ENCODE measurements at places on chromosomes 11 and 22.

- DNase-seq: no peak
Measured at GRCh38 chr11:123665306-123665705, 10.9 kb upstream of the SCN3B start.

DNA sequence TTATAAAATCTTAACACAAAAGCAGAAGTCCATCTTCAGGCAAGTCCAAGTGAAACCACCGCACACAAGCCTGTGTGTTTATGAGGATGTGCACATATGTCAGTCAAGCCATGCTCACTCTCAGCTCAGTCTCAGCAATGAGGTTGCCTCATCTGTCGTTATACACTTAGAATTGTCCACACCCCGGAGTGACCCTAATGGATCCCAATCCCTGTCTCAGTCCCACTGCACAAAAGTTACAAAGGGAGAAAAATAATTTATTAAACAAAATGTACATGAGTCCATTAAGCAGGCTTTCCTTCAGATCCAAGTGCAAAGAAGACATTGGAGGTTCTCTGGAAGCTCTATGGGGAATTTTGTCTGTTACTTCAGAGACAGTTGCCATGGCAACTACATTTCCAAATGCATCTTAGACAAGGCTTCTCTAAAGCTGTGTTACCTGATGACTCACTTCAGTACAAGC lies 24.4 kb downstream of the OR8B12 start:
- DNase-seq: no peak

GRCh38 chr11:127972816-127973215 lies 614.5 kb downstream of the ETS1 start:
- no peak for DNase-seq

- DNase-seq: no peak
Measured at GRCh38 chr11:129251067-129251466, 58.9 kb upstream of the ARHGAP32 start.

DNA sequence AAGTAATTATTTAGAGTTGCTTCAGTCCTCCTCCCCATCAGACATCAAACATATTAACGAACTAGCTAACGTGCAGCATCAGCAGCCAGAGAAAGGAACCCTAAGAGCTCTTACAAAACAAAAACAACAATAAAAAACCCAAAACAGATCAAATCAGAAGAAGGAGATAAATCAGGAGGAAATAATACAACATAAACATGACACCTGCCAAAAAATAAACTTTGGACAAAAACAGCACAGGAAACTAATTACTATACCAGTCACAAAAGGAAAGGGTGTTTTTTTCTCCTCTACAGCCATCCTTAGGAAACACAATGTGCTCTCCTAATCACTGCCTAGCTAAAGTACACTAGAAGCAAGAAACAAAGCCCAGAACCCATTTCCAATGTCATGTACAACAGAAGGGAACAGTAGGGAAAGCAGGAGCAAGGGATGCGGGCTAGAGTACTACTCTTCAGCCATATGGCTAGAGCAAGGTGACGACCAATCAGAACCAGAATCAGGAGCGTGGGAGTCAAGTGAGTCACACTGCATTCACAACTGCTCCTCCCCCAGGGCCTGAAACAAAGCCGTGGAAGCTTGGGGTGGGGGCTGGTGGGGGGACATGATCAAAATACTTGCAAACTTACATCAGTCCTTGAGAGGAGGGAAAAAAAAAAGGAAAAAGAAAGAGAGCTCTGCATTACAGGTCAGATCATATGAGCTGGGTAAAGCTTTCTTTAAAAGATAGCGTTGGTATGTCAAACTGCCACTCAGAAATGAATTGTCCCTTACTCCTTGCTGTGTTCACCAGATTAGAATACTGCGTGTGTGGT lies 60.4 kb downstream of the LARGE2 start:
- peak; percentile 18 for DNase-seq

DNA sequence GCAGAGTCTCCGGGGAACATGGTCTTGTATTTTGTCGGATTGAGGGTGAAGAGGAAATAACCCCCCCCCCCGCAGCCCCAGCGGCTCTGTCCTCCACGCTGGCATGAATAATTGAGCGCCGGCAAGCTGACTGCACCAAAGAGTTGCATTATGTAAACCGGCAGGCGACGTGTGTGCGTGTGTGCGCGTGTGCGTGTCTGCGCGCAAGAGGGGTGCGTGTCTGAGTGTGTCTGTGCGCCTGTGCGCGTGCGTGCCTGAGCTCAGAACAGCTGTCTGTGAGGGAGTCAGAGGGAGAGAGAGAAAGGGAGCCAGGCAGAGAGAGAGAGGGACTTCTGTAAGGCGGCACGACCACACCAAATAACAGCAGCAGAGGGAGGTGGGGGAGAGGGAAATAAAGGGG lies 94.4 kb downstream of the SCN3B start:
- peak; percentile 59 for DNase-seq

DNA sequence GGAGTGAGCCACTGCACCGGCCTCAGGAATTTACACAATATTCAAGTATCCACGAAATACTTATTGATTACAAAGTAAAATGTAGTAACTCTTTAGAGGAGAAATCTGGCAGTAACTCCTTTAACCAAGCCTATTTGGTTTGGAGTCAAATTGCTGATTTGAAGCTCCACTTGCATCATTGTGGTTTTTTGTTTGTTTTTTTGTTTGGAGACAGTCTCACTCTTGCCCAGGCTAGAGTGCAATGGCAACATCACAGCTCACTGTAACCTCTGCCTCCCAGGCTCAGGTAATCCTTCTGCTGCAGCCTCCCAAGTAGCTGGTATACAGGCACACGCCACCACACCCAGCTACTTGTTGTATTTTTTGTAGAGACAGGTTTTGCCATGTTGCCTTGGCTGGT lies 6.4 kb upstream of the QSER1 start:
- no peak for DNase-seq

GRCh38 chr11:10878408-10879214 lies 20.8 kb upstream of the ZBED5 start:
- DNase-seq: no peak

DNA sequence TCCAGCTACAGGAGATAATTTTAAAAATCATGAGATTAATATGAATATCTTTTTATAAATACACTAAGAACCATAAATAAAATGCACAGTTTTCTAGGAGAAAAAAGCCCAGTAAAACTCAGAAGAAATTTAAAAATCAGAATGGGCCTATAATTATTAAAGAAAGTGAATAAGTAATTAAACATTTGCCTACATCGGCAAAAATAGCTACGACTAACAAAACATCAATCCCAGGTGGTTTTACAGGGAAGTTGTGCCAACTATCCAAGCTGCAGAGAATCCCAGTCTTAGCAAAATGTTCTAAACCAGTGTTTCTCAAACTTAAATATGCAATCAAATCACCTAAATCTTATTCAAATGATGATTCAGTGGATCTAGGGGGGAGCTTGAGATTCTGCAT lies 180.0 kb downstream of the TRIM29 start:
- no peak for DNase-seq

- no peak for DNase-seq
Measured at GRCh38 chr22:30436196-30436595, 10.6 kb downstream of the MTFP1 start.

DNA sequence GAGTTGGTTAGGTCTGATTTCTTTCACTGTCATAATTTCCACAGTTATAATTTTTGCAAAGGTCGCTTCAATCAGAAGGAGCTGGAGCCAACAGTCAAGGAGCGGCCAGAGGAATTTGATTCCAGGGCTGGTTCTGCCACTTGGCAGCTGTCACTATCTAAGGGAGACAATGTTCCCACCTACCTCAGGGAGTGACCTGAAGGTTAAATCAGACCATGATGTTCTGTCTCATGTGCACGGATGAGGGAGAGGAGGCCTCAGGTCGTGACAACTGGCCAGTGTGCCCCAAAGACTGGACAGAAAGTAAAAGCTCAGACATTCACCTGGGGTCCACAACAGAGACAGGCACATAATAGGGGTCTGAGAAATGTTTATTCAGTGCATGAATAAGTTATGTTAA lies 7.6 kb downstream of the MRGPRD start:
- DNase-seq: no peak

DNA sequence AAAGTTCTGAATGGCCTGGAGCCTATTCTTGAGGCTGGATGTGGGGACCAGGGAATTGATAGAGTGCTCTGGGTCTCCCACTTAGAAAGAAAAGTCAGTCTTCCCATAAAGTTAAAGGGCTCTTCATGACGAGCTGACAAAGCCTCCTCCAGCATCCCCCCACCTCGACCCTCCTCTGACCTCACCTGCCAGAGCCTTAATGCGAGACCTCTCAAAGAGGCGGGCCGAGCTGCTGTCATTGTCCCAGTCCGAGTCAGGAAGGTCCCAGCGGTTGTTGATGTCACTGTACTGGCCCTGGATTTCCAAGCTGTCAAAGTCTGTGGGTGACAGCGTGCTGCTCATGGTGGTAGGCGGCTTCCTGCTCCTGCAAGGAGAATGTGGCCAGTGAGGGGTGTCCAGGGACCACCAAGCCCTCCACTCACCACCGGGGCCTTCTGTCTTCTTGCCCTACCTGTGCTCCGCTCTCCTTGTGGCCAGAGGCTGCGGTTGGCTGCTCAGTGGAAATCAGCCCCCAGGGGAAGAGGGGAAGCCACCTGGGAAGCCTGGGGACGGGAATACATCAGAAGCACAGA lies 8.0 kb downstream of the SPTBN2 start:
- DNase-seq: no peak

GRCh38 chr22:47295226-47295901 lies 532.9 kb downstream of the TBC1D22A start:
- no peak for DNase-seq

- no peak for DNase-seq
Measured at GRCh38 chr11:7077101-7077500, 11.7 kb upstream of the RBMXL2 start.

DNA sequence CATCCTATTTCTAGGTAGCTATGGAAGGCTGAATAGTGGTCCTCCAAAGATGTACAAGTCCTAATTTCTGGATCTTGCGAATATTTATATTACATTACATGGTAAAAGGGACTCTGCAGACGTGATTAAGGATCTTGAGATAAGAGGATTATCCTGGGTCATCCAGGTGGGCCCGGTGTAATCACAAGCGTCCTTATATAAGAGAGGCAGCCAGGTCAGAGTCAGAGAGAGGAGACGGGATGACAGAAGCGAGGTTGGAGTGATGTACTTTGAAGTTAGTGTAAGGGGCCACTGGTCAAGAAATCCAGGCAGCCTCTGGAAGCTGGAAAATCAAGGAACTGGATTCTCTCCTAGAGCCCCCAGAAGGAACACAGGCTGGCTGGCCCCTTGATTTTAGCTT lies 70.1 kb upstream of the MYOD1 start:
- DNase-seq: no peak

- no peak for DNase-seq
Measured at GRCh38 chr22:37302674-37303555, 20.6 kb downstream of the CYTH4 start.

- DNase-seq: no peak
Measured at GRCh38 chr11:64224891-64225607, 937 bp downstream of the TRPT1 start.

DNA sequence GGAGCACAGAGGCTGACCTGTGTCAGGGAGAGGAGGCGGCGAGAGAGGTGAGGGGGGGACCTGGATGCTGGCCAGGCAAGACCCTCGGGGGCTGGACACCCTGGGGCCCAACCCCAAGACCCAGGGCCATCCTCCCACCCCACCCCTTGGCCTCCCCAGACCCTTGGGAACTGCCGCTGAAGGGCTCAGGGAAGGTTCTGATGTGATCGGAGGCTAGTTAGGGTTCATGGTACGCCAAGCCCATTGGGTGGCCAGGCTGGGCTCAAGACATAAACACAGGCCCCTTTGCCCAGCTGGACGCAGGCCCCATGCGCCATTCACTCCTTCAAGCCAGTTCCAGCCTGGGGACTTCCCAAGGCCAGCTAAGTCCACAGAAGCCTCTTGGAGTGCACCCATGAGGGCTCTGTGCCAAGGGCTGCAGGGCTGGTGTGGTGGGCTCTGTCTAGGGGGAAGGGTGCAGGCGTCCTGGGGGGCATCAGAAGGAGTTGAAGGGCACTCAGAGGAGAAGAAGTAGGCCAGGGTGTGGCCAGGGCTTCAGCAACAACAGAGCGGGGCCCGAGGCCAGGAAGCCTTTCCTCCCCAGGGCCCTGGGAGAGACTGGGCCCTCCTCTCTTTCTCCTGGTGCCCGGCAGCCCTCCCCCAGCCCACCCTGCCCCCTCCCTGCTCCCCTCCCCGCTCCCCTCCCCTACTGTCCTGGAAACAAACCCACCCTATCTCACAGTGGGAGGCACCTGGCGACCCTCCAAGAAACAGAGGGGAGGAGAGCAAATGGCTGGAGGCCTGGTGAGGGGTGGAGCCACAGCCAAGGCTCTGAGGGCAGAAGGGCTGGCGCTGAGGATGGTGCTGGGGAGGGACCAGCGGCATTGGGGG lies 12.9 kb downstream of the TSPAN32 start:
- DNase-seq: peak; percentile 77

GRCh38 chr11:19447150-19447566 lies 206.4 kb upstream of the E2F8 start:
- DNase-seq: no peak

DNA sequence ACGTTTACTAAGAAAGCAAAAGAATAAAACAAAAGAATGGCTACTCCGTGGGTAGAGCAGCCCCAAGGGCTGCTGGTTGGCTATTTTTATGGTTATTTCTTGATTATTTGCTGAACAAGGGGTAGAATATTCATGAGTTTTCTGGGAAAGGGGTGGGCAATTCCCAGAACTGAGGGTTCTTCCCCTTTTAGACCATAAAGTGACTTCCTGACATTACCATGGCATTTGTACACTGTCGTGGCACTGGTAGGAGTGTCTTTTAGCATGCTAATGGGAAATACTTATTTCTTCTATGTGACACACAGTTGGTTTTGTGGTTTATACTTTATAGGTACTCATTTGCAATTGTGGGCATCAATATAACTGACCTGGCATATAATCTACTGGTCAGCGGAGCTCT lies 56.3 kb downstream of the SLN start:
- DNase-seq: no peak

DNA sequence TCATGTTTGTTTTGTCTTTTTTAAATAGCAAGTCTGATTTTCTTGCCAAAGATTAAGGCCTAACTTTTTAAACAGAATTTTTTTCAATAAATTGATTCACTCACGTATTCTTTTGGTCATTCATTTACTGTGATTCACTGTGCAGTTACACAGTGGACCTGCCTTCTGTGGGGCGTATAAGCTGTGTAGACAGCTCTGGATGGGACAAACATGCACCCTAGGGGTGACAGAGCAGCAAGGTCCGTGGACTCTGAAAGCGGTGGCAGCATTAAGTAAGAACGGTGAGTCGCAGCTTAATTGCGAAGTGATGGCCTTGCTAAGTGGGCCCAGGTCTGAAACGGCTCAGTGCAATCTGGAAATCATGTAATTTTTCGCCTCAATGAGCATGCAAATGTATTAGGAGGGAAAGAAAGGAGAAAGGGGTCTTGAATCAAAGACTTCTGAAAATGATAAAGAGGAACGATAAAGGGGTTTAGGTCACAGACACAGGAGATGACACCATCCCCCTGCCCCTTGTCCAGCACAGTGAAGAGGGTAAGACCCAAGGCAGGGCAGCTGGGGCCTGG lies 113.1 kb downstream of the SPATA19 start:
- DNase-seq: no peak

GRCh38 chr11:119876841-119877240 lies 147.8 kb upstream of the NECTIN1 start:
- no peak for DNase-seq

- no peak for DNase-seq
Measured at GRCh38 chr22:11616811-11617210, 3911.2 kb upstream of the OR11H1 start.

- DNase-seq: no peak
Measured at GRCh38 chr11:130882138-130882551, 34.1 kb downstream of the SNX19 start.
